ENCODE measurements at places on chromosomes 2 and 18.

DNA sequence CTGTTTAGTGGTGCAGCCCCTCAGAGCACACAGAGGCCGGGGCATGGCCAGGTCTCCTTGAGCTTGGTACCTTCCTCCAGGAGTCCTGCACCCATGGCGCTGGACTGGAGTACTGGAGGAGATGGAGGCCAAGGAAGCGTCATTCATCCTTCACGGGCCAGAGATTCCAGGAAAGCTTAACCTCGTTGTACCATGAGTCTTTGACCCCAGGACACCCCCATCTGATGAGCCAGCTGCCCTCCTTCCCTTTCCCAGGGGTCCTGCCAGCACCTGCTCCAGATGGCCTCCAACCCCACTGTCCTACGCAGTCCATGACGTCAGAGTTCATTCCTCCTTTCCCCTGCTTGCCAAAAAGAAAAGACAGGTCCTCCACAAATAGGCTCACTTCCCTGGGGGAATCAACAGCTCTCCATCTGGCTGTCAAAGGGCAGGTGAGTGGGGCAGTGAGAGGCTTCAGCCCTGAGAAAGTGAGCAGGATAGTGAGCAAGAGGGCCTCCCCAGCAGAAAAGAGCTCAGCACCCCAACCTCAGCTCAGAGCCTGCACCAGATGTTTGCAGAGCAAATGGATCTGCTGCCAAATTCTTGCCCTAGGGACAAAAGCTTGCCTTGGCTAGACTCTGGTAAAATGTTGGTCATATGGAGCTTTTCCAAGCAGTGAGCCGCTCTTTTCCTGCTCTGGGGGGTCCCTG, 4.5 kb upstream of the NPPC start:
- peak; percentile 4 for DNase-seq

DNA sequence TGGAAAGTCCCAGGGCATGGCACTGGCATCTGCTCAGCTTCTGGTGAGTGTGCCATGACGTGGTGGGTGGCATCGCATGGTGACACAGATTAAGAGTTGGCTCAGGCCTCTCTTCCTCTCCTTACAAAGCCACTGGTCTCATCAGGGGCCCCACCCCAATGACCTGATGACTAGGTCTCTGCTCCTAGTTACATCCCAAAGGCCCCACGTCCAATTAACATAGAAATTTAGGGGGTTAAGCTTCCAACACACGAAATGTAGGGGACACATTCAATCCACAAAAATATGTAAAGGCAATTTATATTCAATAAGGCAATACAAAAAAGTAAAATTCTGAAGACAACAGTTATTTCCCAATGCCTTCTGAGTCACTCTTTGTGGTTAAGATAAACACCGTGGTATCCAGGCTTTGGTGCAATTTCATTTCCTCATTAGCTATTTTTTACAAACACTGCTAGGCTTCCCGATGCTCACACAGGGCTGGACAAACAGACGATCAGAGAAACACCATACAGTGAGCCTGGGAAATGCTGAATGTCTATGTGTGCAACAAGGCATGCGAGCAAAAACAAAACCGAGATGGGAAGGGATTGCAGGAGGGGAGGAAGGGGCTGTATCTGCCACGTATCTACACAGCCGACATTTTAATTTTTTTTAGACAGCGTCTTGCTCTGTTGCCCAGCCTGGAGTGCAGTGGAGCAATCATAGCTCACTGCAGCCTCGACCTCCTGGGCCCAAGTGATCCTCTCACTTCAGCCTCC, 67.2 kb downstream of the MBP start:
- peak; percentile 65 for DNase-seq

- no peak for DNase-seq
These were observed 372.2 kb upstream of the HS6ST1 start for GRCh38 chr2:128690869-128691268.

- no peak for DNase-seq
These were observed 45.0 kb downstream of the SLC38A11 start for GRCh38 chr2:164910101-164910899.

DNA sequence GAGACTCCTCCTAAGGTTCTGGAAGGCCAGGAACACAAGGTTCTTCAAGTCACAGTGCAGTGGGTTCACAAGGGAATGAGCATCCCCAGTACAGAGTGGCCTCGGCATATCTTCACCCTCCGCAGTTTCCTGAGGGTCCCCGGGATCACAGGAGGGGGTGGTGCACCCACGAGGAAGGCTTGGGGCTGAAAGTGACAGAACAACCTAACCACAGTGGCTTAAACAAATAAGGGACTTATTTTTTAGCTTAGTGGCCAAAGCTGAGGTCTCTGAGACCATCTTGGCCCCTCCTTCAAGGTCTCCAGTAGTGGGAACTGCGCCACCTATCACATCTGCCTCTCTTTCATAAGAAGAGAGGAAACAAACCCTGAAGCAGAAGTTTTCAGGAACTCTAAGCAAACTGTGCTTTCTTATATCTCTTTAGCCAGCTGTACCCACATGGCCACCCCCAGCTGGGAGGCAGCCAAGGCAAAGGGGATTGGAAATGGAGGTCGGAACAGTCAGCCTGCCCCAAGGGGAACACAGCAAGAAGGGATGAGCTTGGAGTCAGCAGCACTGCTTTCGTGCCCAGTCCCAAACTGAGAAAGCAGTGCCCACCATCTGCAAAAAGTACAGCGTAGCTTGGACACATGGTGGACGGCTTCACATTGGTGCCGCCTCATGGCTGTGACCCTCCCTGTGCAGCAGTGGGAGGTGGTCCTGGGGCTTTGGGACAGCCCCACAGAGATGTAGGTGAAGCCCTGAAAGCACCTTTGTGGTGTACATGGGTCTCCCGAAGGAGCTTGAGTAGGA, 260.0 kb upstream of the ID2 start:
- DNase-seq: no peak

- DNase-seq: peak; percentile 1
These were observed 773.9 kb upstream of the LRATD1 start for GRCh38 chr2:13858626-13859025.

GRCh38 chr2:31163011-31163539, 24.8 kb upstream of the GALNT14 start:
- no peak for DNase-seq

DNA sequence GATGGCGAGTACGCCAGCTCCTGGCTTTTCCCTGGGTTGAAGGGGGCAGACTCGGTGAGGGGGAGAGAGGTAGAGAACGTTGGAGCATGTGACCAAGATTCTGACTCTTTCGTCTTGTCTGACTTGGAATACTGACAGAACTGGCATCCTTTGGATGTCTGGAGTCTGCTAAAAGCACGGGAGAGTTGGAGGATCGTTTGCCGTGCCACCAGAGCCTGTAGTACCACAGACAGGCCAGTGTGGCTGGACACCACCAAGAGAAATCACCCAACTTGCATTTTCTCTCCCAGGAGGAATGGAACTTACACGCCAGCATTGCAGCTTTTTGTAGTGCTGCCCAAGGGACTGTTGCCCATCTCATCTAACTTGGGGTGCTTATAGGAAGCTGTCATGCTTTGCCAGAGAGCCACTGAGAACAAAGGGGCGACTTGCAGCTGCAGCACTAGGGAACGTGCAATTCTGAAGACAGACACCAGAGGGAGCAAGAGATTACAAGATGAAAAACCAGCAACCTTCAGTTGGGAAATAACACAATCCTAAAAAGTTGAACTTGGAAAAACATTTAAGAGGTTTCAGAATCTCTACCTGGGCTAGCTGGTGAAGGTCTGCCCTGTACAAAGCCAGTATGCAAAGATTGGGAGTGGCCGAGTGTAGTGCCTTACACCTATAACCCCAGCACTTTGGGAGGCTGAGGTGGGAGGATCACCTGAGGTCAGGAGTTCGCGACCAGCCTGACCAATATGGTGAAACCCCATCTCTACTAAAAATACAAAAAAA, 24.1 kb downstream of the PSMG2 start:
- DNase-seq: peak; percentile 71

DNA sequence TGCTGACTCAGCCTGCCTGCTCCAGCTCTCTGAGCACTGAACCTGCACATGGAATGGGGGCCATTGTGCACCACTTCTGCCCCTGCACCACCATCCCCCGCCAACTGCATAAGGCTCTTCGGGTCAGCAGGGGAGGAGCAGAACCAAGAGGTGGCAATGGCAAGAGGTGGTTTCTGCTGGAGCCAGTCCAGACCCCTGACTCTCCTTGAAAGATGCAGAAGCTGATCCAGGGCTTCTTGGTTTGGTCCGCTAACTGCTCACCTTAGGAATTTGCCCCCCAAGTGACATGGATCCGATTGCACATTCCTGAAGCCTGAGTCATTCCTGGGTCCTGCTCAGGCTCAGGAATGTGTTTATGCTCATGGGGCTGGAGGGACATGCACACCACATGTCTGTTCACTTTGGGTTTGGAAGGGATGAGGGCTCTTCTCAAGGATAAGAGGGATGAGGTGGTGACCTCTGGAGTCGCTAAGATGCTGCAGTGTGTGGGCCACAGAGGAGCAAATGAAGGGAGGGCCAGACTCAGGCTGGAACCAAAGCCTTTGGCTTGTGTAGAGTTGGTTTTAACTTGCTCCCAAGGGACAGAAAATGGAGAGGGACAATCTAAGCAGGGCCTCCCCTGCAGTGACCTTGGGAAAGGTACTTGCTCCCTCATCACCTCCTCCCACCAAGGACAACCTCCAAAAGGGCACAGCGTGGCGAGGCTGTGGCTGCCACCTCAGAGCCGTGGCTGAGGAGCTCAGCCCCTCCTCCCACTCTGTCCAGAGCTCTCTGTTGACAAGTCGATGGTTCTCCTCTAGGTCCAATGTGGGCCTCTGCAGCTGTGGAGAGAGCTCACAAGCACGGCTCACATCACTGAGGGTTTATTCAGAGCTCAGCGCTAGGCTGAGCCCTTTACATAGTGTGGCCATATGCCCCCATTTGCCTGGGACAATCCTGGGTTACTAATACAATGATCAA, 66.2 kb downstream of the HS1BP3 start:
- peak; percentile 87 for DNase-seq

DNA sequence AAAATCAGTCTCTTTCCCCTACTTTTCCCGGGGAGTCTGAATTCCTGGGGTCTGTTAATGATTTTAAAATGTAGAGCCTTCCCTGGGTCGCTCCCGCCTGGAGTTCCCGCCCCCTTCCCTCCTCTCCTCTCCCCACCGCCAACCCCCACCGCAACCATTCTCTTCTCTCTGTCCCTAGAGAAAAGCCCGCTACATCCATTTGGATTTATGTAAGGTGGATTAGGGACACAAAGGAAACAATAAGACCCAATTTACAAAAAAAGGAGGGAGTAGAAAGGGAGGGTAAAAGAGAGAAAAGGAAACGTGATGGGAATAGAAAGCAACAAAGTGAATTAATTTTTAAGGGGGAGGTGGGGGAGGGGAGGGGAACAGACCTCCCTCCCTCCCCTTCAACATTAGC, 2.2 kb downstream of the EPHA4 start:
- no peak for DNase-seq

GRCh38 chr2:142140434-142140845, 9.6 kb upstream of the LRP1B start:
- no peak for DNase-seq

- no peak for DNase-seq
These were observed 136.4 kb downstream of the SH3RF3 start for GRCh38 chr2:109265369-109265768.

DNA sequence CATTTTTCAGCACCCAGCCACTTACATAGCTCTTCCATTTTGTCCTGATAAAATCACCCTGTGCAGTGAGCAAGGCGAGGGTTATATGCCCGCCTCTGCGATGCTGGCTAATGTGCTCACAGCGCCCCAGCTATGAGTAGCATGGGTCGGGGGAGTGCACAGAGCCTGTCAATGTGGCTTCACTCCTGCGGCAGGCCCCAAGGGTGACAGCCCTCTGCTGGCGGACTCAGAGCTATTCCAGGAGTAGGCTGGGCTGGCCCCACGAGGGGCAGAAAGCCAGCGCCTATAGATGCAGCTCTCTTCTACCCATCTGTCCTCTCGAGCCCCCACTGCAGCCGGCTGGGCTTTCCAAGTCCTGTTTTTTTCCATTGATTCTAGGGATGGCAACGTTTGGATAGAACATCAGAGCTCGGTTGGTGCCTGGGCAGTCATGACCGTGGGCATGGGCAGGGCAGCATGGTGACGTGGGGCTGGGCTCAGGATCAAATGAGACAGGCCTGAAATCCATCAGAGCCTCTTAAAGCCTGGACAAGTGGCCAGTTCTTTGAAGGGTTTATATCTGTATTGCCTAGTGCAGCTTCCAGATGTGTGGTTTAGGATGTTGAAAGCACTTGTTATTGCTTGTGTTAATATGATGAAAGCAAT, 134.7 kb downstream of the MCFD2 start:
- peak; percentile 26 for DNase-seq

DNA sequence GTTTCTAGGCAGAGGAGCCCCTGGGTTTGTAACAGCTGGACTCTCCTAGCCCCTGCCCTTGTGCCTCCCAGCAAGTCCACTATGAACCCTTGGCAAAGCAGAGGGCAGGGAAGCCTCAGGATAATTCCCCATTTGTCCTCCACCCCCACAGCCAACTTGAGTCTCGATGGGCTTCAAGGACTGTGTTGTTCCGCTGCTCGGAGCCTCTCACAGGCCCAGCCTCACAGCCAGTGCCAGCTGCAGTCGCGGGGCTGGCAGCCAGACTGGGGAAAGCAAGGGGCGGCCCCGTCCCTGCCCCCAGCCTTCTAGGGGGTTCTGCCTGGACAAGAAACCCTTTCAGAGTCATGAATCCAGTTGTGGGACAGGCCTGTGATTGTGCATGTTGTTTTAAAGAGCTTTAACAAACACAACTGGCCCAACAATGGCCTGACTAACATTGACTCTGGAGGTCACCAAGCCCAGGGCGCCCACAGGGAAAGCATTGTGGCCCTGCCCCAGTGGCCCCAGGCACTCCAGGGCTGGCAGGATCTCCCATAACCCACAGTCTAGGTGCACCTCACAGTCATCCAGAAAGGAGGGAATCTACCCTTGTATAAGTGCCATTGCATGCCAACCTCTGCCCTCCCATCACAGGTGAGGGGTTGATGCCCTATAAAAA, 71.8 kb upstream of the DAPL1 start:
- no peak for DNase-seq

Data from AG08396 (cell line).